ENCODE measurements at places on chromosomes 12 and 14.

DNA sequence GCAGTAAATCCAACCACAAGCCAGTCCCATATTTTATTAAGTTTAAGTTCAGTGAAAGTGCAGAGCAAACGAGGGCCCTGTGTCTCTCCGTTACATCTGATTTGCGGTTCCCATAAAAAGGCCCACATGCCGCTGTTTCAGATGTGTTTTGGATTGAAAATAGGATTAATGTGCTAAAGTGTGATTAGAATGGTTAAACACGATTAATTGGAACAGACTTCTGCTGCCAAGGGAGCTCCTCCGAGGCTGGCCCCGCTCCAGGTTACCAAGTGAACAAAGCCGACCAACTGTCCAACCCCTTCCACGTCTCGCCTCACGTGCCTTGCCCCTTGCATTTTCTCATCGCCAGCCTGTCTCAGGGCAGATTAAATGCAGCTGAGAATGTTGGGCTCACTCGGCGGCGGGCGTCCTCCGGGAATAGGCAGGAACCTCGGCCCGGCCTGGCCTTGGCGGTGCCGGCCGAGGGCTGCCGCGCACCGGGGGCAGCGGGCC is 166.5 kb upstream of the GSC start:
- peak; percentile 91 for DNase-seq

DNA sequence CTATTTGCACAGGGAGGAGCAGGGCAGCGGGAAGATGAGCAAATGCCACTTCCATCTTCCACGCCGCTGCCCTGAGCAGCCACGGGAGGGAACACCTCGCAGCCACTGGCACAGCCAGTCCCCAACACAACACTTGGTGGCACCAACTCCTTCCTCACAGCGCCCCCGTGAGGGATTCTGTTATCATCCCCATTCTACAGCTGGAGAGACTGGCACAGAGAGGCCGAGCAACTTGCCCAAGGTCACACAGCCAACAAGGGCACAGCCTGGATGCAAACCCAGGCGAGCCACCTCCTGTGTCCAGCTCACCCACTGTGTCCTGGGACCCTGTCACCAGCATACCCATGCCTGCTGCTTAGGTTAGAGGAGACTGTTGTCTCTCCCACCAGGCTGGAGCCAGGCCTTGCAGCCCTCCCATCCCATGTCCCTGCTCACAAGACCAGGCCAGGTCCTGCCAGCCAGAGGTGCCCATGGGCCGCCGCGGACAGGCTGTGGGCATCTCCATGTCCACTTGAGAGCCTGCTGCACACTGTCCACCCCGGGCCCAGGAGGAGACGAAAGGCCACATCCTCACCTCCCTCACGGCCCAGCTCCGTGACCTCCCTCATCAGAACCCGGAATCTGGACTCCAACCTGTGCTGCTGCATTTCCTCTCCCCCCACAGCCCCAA is 57.0 kb downstream of the NCOR2 start:
- no peak for DNase-seq

DNA sequence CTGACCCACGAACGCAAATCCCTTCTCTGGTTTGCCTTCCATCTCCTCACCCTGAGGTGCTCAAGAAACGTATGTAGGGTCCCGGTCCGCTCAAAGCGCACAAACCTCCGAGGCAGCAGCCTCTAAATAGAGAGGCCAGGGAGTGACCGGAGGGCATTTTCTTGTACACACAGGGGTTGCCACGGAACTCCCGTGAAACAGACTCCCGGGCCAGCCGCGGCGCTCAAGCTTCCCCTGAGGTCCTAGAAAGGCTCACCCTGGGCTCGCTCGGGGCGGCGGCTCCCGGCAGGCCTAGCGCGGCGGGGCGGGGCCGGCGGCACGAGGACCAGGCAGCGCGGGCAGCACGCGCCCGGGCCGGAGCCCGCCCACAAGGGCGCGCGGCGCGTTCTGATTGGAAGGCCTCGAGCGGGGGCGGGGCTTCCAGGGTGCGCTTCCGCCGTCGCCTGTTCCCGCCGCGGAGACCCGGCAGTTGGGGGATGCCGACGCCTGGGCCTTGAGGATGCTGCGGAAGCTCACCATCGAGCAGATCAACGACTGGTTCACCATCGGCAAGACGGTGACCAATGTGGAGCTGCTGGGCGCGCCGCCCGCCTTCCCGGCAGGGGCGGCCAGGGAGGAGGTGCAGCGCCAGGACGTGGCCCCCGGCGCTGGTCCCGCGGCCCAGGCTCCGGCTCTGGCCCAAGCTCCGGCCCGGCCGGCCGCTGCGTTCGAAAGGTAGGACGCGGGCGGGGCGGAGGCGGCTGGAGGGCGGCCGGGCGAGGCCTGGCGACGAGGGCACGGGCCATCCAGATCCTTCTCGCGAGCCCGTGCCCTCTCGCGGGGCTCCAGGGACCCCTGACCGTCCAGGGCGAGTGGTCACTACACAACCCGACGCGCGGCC is at the start of gene TDRD9:
TSS of gene TDRD9 (plus strand) at position 446 of the 880 bp plus-strand sequence. CDS start at position 500, 54 bp downstream.
- no peak for DNase-seq

DNA sequence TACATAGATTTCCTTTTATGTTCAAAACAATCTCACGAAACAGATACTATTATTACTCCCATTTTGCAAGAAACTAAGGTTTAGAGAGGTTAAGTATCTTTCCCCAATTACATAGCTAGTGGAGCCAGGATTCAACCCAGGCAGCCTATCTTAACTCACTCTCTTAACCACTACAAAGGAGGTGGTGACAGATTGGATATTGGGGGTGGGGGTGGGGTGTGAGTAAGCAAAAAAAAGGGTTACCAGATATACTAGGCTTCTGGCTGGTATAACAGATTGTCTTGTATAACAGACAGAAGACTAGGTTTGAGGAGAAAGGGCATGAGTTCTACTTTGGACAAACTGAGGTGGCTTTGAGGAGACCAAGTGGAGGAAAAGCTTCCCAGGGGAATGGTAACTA is 2.1 kb downstream of the GMFB start:
- no peak for DNase-seq

GRCh38 chr12:109900752-109901580 is 892 bp downstream of the TCHP start:
- DNase-seq, result no peak

DNA sequence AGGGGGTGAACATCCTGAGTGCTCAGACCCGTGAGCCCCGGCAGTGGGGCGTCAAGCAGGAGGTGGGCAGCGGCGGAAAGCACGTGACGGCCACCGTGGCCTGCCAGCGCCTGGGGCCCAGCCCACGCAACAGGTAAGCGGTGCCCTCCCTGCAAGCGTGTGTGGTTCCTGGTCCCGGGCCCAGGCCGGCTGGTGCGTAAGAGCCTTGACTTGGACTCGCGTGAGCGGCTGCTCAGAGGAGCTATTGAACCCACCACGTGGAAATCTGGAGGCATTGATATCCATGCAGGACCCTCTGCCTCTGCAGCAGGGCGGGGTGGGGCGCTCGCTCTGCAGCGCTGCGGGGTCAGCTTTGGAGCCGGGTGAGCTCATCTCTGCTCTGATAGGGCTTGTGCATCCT is 277.0 kb downstream of the TMEM132C start:
- no peak for DNase-seq

- DNase-seq, result no peak
These were observed 63.4 kb downstream of the BEGAIN start for GRCh38 chr14:100523843-100524169.

DNA sequence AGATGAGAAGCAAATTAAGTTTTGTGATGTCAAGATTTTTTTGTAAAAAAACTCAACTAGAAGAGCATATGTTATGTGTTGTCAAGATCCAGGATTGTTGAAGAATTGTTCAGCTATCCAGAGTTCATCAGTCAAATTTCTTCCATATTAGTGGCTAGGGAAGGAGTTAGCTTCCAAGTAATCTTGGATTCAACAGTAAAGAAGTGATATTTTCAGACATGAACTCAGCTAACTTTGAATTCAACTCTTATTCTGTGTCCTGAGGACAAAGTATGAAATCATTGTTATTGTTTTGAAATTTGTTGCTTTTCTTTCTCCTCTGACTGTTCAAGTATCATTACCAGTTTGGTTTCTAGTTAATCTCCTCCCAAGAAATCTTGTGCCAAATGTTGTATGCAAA is 589.3 kb upstream of the NOVA1 start:
- DNase-seq, result no peak

DNA sequence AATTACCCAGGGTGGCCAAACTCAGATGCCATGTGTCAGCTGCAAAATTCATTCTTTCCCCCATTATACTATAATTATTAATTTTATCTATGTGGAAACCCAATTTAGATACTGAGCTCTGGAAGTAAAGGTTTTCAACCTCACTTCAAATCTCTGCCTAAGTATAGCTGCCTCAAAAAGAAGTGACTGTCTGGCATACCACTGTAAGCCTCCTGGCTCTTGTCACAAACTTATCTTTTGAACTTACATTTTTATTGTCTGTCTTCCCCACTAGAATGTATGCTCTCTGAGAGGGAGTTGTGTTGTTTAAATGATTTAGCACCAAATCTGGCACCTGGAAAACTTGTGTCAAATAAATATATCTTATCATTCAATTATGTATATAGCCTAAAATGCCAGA is 16.1 kb upstream of the PRICKLE1 start:
- no peak for DNase-seq

DNA sequence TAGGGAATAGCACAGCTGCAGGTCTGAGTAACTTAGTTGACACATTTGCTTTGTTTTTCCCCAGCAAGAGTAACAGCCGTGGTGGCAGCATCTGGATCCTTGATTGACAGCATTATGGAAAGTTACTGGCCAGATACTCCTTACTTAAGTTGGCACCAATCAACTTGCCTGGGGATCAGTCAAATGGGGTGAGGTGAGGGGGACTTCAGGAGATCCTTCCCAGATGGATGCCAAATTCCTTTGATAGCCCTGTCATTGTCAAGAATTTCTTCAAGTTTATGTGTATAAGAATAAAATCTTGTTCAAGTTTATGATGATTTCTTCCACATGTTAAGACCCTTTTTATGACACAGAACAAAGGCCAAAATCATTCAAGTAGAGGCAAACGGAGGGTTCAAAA is 618.4 kb downstream of the SLC6A15 start:
- DNase-seq, result no peak

DNA sequence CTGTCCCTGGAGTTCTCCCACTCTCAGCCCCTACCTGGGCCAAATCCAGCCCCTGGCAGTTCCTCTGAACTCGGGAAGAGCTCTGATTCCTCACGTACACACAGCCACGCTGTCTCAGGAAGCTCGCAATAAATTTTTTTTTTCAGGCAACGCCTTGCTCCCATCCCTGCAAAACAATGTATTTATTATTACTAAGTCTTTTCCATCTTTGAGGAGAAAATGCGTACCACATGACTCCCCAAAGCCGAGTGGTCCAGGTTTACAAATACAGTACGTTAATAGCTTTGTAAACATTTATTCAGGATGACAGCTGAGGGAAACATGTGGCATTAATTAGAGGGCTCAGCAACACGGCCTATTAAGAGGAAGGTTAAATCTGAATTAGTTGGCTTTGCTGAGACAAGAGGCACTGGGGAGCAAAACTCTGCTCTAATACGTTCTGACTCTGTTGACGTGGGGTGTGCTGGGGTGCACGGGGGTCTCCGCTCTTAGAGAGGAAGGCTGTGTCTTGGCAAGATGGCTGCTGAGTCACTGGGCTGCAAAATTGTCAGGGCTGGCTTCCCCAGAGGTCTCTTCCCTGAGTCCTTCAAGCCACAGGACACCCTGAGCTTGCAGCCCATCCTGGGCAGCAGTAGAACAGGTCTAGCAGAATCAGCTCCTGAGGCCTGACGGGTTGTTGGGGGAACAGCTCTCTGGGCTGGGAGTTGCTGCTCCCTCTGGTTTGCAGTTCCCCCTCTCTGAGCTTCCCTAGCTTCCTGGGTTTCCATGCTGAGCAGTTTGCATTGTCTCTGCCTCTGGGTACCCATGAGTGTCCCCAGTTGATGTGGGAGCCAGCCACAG is 185.2 kb upstream of the TBX3 start:
- DNase-seq, result peak; percentile 39

Measured in NCI-H1092 (cell line).